Stimulated activated CD8-positive, alpha-beta memory T cell treated with anti-CD3 and anti-CD28 coated beads, Interleukin-4, amount 100 ng/mL, for 24 hours (primary cell): ENCODE measurements at places on chromosomes 1 and 21.
A peak's percentile ranks its signal among the peaks of the same experiment; 100 is the strongest.

GRCh38 chr1:46582972-46583371 lies 21.1 kb downstream of the MKNK1 start:
- no peak for DNase-seq

DNA sequence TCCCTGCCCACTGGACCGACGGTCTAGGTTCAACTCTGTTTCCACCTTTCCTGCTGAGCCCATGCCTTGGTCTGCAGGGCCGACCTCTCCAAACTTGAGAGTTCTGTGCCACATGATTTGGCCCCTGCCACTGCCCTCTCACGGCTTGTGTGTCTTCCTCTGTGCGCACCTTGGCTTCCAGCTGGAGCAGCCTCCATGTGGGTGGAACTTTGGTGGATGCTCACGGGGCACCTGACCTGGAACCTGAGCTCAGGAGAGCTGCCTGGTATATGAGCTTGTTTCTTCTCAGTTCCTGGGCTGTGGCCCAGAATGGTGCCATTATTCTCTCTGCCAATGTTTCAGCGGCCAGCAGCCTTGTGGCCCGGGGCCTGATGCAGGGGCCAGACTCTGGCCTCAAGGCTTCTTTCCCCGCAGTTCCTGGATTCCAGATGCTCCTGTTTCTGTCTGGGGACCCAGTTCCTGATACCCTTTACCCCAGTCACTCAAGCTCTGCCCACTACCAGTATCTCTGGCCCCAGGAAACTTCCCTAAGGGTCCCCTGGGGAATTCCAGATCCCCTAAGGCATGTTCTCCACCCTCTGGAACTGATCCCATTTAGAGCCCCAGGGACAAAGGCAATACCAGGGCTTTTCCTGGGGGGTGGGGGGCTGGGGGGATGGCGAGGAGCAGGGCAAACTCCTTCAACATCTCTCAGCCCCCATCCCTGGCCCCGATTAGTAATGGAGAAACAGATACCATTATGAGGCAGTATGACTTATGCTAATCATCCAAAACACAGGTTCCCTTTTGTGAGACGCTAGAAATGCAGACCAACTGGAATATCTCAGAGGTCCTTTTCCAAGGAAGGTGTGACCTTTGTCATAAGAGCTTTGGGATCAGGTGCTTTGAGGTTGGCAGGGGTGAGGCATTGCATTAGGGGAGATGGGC lies 11.1 kb downstream of the QSOX1 start:
- DNase-seq: no peak

GRCh38 chr1:207314816-207315215 lies 6.7 kb upstream of the CD55 start:
- DNase-seq: no peak

GRCh38 chr21:28644762-28645161 lies 347.9 kb downstream of the LTN1 start:
- no peak for DNase-seq

DNA sequence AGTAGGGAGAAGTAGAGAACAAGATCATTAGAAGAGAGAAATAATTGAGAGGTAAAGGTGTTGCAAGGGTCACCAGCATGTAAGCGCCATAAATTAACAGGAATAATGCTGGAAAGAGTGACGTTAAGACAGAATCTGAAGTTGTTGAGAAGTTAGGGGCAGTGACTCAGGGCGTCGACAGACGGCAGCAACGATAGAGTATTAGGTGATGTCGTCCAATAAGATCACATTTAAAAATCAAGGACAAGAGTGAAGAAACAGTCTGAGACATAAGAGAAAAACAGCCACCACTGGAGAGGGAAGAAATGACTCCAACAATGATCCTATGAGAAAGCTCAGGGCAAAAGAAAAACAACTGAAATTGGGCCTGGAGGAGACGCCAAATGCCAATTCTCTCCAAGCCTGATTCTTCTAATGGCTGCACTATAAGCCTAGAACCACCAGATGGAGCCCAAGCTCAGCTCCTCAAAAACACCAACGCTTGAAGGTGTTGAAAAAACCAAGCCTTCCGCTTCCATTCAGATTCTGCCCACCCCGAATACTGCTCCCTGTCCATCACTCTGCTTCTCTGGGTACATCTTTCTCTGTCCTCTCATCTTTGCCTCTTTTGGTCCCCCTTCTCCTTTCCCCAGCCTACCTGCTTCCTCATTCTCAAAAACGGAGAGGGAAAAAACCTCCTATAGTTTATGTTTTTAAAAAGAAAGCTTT lies 70.0 kb downstream of the LUZP1 start:
- no peak for DNase-seq

- DNase-seq: no peak
Observed at GRCh38 chr1:33636209-33636608, 163.8 kb downstream of the ZSCAN20 start.

DNA sequence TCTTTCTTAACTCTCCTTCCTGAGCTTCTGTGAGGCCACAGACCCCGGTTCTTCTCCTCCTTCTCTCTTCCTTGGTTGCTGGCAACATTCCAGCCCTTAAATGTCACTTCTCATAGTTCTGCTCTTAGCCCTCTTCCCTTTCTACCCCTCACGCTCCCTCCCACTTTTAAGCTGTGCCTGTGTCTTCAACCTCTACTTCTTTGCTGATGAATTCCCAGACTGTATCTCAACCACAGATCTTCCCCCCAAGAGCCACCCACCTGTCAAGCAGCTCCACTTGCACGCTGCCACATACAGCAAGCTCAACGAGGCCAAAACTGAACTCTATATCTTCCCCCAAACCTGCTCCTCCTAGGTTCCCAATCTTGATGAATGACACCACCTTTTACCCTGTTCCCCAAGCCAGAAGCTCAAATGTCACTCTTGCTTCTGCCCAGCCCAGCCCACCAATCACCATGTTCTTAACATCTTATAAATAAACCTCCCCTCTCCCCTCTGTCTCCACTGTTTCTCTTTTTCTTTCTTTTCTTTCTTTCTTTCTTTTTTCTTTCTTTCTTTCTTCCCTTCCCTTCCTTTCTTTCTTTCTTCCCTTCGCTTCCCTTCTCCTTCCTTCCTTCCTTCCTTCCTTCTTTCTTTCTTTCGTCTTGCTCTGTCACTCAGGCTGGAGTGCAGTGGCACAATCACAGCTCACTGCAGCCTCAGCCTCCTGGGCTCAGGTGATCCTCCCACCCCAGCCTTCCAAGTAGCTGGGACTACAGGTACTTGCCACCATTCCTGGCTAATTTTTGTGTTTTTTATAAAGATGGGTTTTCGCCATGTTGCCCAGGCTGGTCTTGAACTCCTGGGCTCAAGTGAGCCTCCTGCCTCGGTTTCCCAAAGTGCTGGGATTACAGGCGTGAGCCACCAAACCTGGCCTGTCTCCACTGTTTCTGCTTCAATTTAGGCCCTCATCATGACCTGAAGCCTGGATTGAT lies 19.8 kb upstream of the PTP4A2 start:
- DNase-seq: peak; percentile 39
